Thoracic aorta (tissue), 2 donors: ENCODE measurements at places on chromosomes 1 and 21.

DNA sequence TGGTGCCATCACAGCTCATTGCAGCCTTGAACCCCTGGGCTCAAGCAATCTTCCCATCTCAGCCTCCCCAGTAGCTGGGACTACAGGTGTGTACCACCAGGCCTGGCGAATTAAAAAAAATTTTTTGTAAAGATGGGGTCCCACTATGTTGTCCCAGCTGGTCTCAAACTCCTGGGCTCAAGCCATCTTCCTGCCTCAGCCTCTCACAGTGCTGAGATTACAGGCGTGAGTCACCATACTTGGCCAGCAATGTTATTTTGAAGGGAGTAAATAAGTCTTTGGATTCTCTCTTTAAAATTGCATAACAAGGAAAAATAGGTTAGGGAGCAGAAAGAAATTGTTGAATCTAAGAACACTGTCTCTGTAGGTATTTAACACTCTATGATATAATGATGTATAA is 111.3 kb downstream of the RPS6KC1 start:
- DNase-seq, result no peak

DNA sequence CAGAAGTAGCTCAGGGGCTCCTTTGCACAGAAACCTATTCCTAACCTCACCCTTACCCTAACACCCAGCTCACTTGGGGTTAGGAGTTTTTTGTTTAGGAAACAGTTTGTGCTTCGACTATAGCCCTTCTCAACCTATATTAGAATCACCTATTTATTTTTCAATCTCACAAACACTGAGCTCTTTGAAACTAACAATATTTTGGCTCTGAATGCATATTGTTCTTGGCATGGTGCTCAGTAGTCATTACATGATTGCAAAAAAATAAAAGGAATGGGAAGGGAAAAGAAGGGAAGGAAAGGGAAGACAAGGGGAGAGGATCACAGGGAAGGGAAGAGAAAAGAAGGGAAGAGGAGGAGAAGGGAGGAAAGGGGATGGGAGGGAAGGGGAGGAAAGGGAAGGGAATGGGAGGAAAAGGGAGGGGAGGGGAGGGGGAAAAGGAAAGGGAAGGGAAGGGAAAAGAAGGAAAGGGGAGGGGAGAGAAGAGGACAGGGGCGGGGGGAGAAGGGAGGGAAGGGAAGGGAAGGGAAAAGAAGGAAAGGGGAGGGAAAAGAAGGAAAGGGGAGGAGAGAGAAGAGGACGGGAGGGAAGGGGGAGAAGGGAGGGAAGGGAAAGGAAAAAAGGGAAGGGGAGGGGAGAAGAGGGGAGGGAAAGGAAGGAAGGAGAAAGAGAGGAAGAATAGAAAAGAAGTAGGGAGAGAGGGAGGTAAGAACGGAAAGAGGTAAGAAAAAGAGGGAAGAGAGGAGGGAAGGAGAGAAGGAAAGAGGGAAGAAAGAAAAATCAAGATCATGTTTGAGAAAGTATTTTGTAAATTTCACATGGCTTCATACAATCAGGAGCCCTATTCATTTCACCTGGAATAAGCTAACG is 484.1 kb upstream of the NFIA start:
- DNase-seq, result no peak

DNA sequence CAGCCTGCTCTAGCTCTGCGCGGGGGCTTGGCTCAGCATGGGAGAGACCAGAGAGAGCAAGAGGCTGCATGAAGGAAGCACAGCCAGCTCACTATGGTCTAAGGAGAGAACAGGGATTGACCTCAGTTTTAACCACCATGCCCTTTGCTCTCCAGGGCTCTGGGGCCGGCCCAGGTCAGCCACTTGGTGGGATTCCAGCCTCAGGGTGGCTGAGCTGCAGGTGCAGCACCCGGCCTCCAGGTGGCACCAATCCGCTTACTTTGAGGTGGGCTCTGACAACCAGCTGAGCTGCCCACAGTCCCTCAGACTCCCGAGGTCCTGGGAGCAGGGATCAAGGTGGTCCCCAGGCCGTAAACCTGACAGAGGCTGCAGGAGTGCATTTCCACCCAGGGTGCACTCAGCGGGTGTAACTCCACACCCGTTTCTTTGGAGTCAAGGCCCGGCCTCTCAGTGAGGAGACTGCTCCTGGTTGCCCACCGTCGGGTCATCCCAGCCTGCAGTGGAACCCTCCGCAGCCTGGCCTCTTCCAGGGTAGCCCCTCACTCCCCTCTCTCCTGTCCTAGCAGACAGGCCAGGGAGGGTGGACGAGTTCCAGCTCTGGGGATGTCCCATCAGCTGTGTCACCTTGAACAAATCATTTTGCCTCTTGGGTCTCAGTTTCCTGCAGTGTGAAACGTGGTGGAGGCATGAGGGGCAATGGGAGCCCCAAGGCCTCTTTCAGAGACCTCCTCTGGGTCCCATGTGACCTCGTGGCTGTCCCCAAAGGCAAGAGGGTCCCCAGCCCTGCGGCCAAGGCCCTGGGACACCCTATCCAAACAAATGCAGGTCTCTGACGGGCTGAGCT is 607 bp upstream of the LGR6 start:
- no peak for DNase-seq

- no peak for DNase-seq
Measured at GRCh38 chr1:152448095-152448494, 34.0 kb upstream of the CRNN start.

- no peak for DNase-seq
Measured at GRCh38 chr1:18836654-18837053, 22.8 kb downstream of the TAS1R2 start.
